Nephron progenitor cell (in vitro differentiated cells): ENCODE measurements at places on chromosomes 5 and 9.
A peak's percentile ranks its signal among the peaks of the same experiment; 100 is the strongest.

DNA sequence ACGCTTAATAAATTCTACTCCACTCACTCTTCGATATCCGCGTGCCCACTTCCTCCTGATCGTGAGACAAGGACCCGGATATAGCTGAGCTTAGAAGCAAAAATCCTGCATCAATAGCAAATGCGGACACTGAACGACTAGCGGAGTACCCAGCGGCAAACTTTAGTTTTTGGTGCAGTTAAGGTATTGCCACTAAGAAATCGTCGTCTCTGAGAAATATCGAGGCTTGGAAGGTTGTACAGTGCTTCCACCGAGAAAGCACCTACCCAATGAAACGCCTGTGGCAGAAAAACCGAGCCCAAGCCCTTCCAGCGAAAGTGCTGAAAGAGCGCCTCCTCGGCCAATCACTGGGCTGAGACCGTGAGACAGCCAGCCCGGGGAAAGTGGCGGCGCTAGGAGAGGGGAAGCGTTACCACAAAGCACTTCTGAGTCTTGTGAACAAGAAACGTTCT, 32.2 kb downstream of the ANXA2R start:
- DNase-seq = peak; percentile 62

DNA sequence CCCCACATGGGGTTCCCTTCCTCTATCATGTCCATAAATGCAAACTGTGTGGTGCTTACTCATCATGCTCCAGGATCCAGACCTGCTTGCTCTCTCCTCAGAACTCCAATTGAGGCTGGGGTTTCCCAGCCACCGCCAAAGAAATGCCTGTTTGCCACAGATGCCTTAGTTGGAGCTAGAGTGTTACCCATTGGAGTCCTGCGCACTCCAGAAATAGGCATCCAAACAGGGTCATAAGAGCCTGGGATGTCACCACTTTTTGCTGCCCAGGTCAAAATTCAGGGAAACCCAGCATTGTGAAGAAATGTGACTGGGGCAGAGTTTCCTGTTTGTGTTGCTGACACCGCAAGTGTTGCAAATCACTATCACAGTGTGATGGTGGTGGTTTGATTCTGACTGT, 60.7 kb upstream of the SPDL1 start:
- DNase-seq = no peak

GRCh38 chr9:18726546-18726945, 252.6 kb downstream of the ADAMTSL1 start:
- no peak for DNase-seq

- no peak for DNase-seq
Measured at GRCh38 chr5:177264178-177264577, 39.3 kb downstream of the RAB24 start.

DNA sequence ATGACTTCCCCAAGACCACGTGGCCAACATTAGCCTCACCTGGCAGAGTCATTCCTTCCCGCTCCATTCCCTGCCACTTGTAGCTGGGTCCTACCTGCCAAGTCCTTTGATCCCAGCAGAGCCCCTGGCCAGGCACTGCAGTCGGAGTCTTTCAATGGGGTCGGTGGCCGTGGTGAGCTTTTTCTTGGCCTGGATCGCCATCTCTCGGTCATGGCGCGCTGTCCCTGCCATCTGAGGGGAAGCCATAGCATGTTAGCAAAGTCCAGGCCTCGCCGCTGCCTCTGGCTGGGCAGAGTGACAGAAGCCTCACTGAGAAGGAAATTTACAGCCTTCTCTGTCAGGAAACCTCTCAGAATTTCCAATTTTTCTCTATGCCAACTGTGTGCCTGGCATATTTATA, 17.5 kb downstream of the CAPSL start:
- DNase-seq = peak; percentile 12

DNA sequence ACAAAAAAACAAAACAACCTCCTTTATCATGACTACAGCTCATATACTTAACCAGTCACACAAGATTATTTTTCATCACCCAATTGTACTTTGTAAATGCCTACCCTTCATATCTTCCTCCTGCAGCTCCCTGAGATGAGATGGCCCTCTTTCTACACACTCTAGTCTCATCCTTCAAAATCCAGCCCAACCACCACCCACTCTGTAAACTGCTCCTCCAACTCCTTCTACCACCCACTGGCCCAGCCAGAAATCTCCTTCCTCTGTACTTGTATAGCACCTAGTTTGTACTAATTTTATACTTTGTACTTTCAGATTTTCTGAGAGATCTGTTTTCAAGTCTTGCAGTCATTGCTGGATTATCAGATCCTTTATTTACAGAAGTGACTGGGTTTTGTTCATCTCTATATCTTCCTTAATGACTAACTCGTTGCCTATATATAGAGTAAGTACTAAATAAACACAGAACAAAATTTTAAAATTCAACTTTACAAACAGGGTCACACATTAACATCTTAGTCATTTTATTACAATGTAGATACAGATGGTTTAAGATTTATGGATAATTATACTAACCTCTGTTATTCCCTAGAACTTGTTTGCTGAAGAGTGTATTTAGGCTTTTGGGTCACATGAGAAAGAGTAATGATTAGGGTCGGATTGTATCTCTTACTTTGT, 155.7 kb downstream of the NFIB start:
- no peak for DNase-seq

GRCh38 chr9:9045072-9045471, 1245.5 kb upstream of the DMAC1 start:
- DNase-seq = no peak

- no peak for DNase-seq
Measured at GRCh38 chr5:134174841-134175839, 1.6 kb downstream of the SKP1 start.

DNA sequence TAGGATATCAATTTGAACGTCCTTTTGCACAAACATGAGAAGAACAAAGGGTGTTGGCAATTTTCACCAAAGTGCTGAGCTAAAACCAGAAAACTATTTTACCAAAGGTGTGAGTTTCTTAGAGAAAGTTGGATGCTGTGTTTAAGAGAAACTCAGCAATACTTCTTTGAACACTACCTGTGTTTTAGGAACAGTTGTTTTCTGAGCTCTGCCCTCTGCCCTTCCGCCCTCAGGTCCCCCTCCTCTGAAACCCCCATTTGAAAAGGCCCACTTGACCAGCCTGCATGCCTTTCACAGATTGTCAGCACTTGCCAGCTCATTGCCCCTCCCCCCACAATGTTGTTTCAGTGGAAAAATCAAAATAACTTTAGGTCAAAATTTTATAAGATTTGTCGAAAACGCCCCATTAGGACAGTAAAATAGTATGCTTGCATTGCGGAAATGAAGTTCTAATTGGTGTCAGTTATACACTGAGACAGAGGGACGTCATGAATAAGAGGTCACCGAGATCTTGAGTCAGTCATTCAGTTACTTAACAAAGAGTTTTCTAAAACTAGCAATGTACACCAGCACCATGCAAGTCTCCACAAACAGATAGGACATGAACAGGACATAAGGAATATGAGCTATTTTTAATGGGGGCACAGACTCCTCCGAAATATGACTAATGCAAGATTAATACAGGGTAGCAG, 61.9 kb upstream of the IL7R start:
- DNase-seq = no peak

DNA sequence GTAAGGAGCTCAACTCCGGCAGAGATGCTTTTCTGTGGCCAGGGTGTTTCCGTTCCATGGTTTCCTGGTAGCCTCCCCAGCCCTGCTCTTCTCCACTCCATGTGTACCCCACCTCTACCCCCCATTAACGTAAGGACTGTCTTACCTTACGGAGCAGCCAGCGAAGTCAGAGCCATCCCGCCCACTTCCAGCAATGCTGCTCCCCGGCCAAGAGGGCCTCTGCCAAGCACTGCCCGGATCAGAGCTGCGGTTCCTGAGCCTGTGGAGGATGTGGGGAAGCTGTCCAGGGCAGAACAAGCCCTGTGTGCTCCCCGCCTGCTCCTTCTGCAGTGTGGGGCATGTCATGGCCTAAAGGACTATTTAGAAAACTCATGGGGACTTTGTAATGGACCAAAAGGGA, 261.2 kb downstream of the GADD45G start:
- DNase-seq = no peak

GRCh38 chr5:156020647-156021046, 306.3 kb upstream of the SGCD start:
- DNase-seq = no peak

DNA sequence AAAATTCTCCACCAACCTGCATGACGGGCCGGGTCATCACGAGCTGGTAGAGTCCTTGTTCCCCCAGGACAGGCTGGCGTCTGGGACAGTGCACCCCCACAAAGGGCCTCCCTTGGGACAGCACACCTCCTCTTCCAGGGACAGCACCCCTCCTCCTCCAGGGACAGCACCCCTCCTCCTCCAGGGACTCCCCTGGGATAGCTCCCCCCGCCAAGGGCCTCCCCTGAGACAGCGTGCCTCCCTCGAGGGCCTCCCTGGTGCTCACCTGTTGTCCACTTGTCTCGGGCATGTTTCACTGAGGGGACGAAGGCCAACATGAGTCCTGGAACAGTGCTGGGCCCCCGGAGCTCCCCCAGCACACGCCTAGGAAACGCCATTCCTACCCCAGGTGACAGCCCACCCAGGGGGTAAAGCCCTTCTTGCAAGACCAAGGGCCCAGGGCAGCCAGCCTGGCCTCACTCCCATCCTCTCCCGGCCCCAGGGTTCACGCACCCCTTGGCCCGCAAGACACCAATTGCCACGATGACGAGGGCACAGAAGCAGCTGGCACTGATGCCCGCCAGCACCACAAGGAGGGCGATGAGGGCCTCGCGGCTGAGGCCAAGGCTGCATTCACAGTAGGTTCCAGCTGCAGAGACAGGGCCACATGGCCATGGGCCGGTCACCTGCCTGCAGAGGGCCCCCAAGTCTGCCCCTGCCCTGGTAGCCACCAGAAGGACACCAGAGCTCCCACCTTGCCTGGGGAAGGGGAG, 531 bp downstream of the TMEM210 start:
- DNase-seq = no peak

GRCh38 chr9:6827439-6828145, 69.8 kb downstream of the KDM4C start:
- DNase-seq = peak; percentile 53

DNA sequence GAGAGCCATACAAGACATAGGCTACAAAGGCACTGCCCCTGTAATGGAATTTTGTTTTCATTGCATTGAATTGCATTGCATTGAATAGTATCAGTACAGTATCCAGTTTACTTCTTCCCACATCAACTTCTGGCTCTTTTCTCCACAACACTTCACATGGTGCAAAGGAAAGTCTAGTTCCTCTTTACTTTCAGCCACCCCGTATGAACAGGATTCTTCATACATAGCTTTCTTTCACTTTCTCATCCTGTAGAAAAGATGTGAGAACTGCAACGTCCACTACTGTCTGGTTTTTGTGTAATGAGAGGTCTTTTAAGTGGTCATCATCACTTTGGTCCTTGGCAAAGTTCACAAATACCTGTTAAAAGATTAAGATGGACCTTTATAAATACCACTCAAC, 20.2 kb downstream of the NIPSNAP3B start:
- no peak for DNase-seq

GRCh38 chr5:36359267-36359666, 57.6 kb upstream of the RANBP3L start:
- no peak for DNase-seq

DNA sequence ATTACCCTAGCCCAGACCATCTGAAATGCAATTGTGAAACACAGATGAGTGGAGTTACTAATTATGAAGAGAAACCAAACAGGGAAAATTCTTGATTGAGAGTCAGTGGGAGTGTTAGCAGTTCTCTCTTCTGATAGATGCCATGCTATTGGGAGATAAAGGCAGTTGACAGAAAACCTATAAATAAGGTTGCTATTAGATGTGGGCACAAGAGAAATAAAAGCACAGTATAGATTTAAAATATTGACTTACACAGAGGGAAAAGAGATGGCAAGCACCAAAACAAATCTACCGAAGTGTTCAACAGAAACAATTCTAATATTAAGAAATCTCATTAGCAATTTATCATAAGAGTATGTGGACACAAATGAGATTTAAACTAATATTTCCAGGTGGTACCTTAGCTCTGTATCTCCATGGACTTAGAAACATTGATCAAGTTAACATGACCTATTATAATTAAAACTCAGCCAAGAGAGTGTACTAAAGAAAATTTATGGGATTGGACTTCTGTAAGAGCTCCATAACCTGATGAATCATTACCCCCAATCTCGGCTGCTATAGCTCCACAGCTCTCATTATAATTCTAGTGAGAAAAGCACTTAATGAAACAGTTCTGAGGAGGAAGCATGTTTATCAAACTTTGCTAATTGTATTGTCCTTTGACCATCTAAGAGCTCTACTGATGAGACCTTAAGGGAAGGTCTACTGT, 665.0 kb upstream of the RIOK2 start:
- no peak for DNase-seq

DNA sequence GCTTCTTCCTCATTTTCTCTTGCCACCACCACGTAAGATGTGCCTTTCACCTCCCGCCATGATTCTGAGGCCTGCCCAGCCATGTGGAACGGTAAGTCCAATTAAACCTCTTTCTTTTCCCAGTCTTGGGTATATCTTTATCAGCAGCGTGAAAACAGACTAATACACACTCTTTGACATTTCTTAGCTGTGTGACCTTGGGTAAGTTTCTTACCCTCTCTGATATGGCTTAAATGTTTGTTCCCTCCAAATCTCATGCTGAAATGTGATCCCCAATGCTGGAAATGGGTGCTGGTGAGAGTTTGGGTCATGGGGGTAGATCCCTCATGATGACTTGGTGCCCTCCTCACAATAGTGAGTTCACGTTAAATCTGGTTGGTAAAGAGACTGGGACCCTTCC, 188.8 kb upstream of the IRX4 start:
- DNase-seq = no peak

- no peak for DNase-seq
Measured at GRCh38 chr5:120304663-120305062, 159.4 kb upstream of the PRR16 start.

DNA sequence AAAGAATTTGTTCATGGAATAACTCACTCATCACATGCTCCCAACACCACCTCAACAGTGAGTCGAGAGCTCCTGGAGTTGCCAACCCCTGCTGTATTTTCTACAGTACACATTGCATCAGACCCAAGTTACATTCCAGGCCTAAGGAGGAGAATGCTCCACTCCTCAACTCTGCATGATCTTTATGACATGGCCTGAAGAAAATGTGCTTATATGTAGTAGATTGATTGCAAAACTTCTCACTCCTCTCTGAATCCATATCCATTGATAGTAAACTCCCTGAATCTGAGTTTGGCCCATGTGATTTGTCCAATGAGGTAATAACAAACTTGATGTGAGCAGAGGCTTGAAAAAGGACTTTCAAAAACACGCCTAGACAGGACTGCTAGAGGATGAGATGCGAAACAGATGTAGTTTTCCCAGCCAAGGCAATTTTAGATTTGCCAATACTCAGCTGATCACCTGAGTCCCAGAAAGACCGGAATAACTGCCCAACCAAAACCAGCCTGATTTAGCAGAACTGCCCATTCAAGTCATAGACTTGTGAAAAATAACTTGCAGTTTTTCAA, 29.0 kb upstream of the PAPPA start:
- DNase-seq = no peak

- peak; percentile 1 for DNase-seq
Measured at GRCh38 chr5:1312993-1313833, 18.3 kb upstream of the TERT start.

- no peak for DNase-seq
Measured at GRCh38 chr5:88193896-88194295, 74.7 kb downstream of the TMEM161B start.

GRCh38 chr9:116270546-116270945, 117.0 kb downstream of the PAPPA start:
- no peak for DNase-seq

- no peak for DNase-seq
Measured at GRCh38 chr5:95486191-95486590, 68.6 kb downstream of the SKIC3 start.

GRCh38 chr5:132422720-132423437, 53.4 kb downstream of the SLC22A5 start:
- DNase-seq = no peak
